ENCODE measurements at places on chromosomes 2 and 18.

DNA sequence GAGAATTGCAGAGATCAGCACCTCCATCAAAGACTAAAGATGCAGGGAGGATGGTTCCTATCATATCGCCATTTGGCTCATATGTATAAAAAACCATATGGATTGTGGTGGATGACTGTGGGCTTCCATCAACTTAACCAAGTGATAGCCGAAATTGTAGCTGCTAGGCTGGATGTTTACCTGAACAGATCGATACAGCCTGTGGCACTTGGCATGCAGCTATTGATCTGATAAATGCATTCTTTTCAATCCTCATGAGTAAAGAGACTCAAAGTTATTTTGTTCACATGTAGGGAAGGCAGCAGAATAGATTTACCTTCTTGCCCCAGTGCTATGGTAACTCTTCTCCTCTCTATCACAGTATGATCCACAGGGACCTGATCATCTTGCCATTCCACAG lies 18.5 kb downstream of the CHCHD5 start:
- no peak for DNase-seq

DNA sequence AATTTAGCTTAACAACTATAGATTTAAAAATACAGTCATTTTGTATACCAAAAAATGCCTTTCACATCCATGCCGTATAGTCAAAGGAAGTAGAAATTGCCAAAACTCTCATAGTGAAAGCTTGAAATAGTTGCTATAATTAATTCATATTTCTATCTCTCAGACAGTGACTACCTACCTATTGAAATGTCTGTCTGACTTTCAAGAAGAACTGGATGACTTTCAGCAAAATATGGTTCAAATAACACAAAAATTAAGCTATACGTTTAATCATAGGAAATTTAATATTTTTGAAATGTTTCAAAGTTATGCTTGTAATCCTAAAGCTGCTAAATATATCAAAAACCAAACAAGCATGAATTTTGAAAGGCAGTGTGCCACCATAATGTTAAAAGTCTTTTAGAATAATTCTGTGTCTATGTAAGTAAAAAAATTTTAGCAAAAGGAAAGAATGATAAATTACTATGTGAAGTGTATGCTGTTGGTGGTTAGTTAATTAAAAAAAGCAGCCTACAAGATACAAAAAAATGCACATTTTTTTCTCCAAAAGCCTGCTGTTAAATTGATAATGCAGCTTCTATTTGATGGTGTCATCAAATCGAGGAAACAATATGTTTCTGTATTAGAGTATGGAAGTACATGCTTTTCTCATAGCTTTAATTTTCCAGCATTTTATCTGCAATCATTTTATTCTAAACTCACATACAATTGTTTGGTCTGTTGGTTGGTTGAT lies 57.7 kb upstream of the ST6GAL2 start:
- no peak for DNase-seq

- DNase-seq = no peak
These were observed 100.7 kb upstream of the MSH6 start for GRCh38 chr2:47682216-47682749.

- DNase-seq = no peak
These were observed 189.9 kb upstream of the NDUFV2 start for GRCh38 chr18:8912348-8913326.

- no peak for DNase-seq
These were observed 400.2 kb upstream of the MYT1L start for GRCh38 chr2:2731101-2731815.

GRCh38 chr2:7740114-7740513 lies 822.9 kb downstream of the RNF144A start:
- DNase-seq = no peak

DNA sequence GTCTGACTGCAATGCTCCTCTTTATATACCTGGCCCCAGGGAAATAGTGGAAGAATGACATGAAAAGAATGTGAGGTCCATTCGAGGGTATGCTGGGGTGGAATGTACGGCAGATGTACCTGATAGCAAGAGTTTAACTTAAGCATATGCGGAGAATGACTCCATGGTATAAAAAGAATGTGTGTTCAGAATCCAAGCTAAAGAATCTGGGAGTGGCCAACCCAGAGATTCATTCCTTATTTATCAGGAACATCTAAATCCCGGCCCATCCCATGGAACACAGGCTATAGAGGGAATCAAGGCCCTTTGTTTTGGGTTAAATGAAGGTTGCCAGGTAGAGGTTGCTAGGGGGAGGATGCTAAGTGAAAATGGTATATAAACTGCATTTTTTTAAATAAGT lies 150.0 kb downstream of the ZNF385B start:
- no peak for DNase-seq

DNA sequence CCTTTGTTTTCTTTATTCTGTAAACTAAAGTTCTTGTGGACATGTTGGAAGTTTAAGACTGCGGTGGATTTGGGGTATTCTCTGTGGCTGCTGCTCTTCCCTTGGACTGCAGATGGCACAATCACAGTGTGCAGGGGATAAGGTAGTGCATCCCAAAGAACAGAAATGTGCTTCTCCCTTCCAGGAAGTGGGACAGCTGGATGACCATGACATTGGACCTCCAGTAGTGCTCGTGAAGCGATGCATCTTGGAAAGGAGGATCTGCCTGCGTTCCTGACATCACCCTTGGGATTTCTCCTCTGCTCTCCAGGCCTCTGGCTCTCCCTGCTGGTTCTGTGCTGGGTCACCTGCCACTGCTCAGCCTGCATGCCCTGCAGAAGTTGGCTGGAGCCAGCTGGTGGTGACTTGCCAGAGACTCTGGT lies 109.9 kb downstream of the SLC4A3 start:
- DNase-seq = no peak

DNA sequence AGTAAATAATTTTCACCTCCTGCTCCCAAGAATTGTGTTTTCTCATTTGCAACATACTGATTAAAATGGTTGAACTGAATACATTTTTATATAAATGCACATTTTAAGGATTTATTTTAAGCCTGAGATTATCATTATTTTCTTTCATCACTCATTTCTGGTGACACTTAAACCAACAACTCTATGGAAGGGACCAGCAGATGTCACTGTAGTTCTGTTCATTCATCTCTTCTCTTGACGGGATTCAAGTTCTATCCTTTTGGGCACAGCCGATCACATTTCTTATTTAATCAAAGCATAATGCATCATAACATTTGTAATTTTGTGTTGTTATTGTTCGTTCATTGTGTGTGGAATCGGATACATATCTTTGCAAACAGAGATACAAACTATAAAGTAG lies 417.9 kb downstream of the HRH4 start:
- no peak for DNase-seq

GRCh38 chr2:128753800-128754199 lies 435.1 kb upstream of the HS6ST1 start:
- no peak for DNase-seq

- DNase-seq = no peak
These were observed 91.2 kb downstream of the POLR1A start for GRCh38 chr2:86014493-86014892.

GRCh38 chr18:51361130-51361860 lies 163.8 kb upstream of the MEX3C start:
- DNase-seq = no peak

GRCh38 chr2:45814488-45814887 lies 163.0 kb downstream of the PRKCE start:
- no peak for DNase-seq

GRCh38 chr18:25093141-25093540 lies 258.8 kb downstream of the ZNF521 start:
- no peak for DNase-seq

DNA sequence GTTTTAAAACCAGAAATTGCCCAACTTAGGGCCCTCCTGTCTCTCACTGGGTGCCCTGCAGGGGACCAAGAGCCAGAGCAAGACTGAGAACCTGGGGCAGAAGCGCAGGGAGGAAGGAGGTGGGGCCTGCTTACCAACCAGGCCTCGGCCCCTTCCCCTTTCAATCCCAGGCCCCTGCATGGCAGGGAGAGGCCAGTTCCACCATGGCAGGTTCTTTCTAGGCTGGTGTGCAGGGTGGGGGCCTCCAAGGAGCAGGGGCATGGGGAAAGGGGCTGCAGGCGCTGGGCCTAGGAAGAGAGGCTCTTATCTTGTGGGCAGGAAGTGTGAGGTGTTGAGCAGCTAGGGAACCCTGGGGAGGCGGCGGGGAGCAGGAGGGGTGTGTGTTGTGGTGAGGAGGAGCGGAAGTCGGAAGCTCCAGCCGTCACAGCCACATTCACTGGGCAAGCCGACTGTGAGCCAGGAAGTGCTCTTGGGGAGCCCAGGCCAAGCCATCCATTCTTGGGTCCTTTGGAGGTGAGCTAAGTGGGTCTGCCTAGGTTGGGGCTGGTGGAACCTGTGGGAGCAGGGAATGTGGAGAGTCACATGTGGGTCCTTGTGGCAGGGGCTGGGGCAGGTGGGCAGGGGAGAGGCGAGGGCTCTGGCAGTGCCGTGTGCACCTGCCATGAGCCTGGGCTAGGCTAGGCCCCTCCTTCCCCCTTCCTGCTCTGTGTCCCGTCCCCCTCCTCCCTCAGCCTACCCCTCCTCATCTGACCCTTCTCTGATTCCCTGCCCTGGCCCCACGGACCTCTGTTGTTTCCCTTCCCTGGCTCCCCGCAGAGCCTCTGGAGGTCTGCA lies at the start of gene PSD4:
TSS of gene PSD4 (plus strand) at position 430 of the 834 bp plus-strand sequence. CDS start 8,486 bp downstream, outside the sequence.
- peak; percentile 64 for DNase-seq

DNA sequence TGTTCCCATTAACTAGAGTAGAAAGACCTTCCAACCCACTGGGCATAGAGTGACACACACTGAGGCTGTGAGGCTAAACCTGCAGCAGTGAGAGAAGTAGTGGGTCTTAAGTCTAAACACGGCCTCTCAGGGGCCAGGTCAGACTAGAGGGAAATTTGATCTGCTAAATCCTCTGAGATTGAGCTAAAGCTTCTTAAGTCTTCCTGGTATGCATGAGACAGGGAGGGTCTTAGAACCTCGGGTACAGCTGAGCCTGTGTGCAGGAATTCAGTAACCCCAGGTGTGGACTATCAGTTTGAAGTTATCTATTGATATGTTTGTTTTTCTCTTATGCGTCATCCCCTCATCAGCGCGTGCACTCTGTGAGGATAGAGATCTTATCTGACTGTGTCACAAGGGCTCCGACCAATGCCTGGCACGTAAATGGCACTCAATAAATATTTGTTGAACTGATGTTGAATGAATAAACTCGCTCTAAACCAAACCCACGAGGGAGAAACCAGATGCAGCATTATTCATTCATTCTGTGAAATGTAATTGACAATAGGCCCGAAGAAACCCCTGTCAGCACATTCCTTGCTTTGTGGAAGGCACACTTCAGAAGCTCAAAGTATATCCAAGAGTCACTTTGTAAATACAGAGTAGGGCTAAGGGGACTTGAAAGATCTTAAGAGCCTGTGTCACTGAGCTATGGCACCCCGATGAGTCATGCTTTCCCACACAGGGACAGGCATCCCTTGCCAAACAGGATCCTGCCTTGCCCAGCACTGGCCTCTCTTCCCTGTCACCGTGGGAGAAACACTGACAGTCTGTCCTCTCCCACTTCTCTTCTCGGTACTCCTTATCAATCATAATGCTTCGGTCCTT lies 21.7 kb upstream of the RAB10 start:
- DNase-seq = no peak

- no peak for DNase-seq
These were observed 191.9 kb upstream of the SMAD2 start for GRCh38 chr18:48122376-48122775.

- no peak for DNase-seq
These were observed 22.8 kb downstream of the KCNS3 start for GRCh38 chr2:17901246-17901645.

GRCh38 chr2:71281950-71282349 lies 49.6 kb upstream of the ZNF638 start:
- no peak for DNase-seq

- DNase-seq = no peak
These were observed 74.8 kb downstream of the CHST9 start for GRCh38 chr18:27110319-27110718.

DNA sequence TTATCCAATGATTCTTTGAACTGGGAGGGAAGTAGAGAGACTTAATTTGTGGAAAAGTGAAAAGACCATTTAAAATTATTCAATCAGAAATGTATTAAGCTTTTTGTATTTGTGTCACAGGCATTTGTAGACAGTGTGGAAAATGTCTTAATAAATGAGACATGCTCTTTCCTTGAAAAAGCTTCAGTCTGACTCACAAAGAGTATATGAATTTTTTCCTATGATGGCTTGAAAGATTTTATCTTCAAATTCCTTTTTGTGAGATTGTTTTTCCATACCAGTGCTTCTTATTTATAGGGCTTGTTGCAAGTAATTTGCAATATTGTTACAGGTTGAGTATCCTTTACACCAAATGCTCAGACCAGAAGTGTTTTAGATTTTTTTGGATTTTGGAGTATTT lies 39.5 kb downstream of the STON1 start:
- DNase-seq = no peak

- no peak for DNase-seq
These were observed 602.2 kb downstream of the GALR1 start for GRCh38 chr18:77851802-77852201.

DNA sequence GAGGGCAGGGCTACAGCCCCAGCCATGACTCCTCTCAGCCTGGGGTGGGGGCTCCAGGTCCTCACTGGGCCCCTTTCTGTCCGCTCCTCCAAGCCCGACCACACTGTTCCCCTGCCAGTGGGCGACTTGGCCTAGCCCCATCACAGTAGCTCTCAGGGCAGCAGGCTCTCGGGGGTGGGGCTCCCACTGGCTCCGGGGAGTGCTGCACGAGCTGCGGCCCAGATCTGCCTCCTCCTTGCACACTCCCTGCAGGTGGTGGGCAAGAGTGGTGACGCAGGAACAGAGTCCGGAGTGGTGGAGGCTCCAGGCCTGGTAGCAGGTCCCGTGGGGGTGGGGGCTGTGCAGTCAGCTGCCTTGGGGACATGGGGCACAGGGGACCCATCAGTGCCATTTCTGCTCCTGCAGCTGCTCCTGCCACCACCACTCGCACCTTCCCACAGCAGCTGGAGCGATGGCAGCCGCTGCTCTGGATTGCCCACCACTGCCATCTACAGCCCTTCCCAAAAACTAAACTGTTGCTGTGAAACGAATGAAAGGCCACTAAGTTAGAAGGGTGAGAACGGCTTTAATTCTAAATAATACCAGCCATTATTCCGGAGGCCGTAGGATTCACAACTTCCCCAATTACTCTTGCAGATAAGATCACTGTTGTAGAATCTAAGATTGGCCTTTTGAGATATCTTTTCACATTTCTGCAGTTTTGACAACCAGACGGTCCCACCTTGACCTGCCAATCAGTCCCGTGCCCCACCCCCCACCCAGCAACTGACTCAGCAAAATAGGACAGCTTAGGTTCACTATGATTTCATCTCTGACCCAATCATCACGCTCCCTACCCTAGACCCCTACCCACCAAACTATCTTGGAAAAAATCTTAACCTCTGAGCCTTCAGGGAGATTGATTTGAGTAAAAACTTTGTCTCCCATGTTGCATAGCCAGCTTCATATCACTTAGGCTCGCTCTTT lies 530.2 kb downstream of the DCC start:
- no peak for DNase-seq

DNA sequence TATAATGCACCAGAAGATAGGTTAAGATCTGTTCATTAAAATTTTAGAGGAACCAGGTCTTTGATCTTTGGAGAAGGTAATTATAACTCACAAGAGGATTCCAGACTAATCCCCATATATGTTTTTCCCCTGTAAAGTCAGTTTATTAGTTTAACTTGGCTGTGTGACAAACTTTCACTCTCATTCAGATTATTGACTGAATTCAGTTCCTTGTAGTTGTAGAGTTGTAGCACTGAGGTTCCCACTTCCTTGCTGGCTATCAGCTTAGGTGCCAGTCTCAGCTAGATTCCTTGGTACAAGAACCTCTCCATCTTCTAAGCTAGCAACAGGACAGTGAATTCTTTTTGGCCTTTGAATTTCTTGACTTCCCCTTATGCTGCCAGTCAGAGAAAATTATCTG lies 19.1 kb downstream of the REG1A start:
- no peak for DNase-seq

- DNase-seq = no peak
These were observed 270.5 kb upstream of the CDH19 start for GRCh38 chr18:66874375-66874774.

All from stimulated activated CD4-positive, alpha-beta T cell treated with anti-CD3 and anti-CD28 coated beads, TNF-alpha, amount 100 ng/mL, for 1 hour (primary cell).